Activated CD8-positive, alpha-beta memory T cell treated with anti-CD3 and anti-CD28 coated beads for 1 hour (primary cell): ENCODE measurements at places on chromosomes 4 and X.

GRCh38 chr4:147879676-147880075 is 147.8 kb downstream of the ARHGAP10 start:
- no peak for DNase-seq

DNA sequence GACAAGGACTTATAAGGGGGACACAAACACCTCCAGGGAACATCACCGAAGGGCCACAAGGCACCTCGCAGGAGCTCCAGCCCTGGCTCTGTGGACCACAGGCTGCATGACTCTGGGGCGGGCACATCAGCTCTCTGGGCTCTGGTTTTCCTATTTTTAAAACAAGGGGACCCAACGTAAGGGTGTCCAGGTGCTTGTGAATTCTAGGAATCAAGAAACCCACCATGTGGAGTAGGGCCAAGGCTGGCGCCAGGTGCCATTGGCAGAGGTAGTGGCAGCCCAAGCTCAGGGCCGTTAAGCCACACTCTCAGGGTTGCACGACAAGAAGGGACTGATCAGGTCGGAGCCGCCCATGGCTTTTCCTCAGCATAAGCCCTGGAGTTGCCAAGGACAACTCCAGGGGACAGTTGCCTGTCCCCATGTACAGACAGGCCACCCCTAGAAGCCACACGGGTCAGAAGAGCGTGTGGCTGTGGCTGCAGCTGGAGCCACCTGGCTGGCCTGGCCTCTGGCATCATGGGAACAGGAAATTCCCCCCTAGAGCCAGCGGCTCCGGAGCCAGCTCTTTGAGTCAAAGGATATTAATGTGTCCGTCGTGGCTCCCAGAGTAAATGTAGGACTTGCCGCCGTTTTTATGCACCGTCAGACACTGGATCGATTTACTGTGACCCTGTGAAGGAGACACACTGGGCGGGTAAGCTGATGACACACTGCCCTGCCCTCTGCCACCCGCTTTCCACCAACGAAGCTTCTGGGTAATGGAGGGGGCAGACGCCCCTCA is 32.5 kb downstream of the WDR1 start:
- no peak for DNase-seq

DNA sequence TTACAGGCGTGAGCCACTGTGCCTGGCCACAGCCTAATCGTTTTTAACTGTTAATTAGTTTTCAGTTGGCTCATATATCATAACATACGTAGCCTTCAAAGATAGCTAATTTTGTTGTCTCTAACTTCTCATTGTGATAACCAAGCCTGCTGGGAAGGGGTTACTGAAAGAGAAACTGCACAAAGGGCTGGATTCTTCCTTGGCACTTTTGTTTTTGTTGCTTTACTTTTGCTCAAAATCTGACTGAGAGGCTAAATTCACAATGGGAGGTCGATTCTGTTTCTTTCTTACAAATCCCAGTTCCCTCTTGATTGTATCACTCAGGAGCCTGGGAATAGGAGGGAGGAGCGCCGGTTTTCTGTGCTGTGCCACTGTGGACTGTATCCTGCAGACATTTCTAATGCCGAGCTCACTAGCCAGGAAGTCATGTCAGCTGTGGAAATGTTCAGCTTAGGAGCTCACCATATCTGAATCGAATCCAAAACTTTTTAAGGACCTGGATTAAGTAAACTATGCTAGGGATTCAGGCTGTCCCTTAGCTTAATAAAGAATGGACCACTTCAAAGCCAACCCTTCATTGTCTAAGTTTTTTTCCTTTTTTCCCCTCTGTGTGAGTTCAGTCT is 120.5 kb upstream of the FAT1 start:
- DNase-seq = no peak

DNA sequence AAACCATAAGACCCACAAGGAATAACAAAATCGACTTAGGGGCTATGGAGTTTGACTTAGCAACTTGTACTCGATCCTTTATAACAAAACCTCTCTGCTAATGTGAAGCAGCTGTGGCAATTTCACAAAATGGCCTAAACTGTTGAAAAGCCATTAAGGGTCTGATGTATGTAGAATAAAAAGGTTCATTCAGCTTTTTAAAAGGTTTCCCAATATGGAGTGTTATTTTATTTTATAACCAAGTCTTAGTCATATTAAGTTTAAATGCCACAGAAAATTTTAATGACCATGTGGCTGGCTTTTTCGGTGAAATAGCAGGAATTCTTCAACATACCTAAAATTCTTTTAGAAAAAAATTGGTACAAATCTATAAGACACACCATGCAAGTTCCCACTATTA is 291.8 kb upstream of the HAND2 start:
- DNase-seq = no peak

DNA sequence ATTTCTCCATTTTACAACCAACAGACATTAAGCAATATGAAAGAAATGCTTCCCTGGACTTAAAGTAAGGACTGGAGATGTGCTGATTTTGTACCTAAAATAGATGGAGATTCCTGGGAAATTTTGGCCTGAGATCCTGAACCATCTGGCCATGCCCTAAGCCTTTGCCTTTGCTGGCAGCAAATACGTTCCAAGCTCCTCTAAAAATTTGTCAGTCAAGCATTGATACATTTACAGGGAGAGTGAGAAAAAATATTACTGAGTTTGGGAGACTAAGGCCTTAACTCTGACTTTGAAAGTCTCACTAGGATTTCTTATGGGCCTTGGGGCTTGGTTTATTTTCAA is 63.9 kb downstream of the FHDC1 start:
- no peak for DNase-seq

DNA sequence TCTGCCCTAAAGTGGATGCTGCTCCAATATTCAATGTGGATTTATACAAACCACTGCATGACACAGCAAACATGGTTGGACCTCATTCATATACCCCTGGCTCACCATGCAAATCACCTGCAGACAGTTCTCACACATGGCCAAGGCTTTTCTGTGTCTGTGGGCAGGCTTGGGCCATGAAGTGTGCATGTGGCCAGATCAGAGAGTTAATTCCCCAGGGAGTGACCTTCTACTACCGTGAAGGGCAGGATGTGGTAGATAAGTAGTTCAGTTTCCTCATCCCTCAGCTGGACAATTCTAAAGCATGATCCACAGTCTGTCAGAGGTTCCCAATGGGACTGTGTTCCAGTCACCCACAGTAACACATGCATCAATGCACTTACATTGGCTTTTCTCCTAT is 24.6 kb upstream of the BCLAF3 start:
- no peak for DNase-seq

DNA sequence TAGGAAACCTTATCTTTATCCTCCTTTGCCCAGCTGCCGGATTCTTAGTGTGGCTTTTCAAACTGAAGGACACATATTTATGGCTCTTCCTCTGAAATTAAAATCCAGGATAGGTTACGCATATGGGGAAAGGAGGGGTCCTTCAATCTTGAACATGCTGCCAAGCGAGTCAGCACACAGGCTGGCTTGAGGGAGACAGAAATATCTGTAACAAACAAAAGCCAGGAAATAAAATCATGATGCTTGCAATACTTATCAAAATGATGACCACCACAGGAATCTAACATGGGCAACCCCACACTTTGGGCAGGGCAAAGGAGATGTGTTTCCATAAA is 196.4 kb upstream of the LDB2 start:
- DNase-seq = no peak

DNA sequence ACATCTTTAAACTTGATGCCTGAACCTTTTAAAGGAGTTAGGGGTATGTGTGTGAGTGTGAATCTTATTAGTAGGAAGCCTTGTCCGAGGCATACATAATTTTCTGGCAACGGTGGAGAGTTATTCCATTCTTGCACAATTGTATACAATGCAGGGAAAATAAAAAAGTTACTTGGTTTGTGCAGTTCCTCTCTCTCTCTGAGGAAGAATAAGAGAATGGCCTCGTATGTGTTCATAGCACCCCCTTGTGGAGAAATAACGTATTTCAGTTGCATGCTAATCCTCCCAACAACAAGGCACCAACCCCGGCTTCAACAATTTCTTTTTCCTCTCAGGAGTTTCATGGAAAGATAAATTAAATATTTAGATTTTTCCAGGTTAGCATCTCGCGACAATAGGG is 33.7 kb upstream of the FGF13 start:
- no peak for DNase-seq

DNA sequence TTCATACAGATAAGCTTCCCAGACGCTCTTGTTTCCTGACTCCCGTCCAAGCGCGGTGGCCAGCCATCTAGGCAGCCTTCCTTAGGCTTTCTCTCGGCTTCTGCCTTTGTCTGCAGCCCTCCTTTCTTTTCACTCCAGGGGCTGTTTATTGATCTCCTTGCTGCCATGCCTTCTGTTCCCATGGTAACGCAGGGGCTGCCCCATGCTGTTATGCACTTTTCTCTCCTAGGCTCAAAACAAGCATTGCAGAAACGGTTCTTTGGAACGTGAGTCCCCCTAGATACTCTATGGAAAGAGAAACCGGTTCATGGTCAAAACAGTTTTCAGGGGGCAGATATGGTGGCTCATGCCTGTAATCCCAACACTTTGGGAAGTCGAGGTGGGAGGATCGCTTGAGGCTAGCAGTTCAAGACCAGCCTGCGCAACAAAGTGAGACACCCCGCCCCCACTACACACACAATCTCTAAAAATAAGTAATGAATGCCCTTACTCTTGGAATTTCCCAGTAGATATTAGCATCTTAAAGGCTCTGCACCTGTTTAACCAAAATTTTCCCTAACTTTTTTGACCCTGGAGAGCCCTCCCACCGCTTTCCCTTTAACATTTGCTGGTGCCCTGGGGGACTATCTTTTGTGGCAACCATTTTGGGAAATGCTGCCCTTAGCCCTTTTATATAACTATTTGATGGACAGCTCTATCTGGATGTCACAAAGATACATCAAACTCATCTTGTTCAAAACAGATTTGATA is 53.9 kb upstream of the ZNF157 start:
- DNase-seq = no peak

DNA sequence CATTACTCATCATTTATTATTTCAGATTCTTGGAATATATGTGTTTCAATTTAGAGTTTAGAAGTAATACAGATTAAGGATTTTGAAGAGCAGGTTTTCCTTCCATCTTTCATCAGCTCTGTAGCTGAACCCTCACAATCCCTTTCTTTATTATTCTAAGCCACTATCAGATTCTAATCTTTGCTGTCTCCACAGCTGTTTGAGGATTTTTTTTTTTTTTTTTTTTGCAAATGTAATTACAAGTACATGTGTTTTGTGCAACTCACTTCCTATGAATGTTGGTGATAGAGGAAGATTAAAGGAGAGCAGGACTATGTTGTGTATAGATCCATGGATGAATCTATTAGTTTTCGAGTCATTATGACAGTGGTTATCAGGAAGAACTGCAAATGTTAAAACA is 87.4 kb upstream of the TENM3 start:
- DNase-seq = no peak

DNA sequence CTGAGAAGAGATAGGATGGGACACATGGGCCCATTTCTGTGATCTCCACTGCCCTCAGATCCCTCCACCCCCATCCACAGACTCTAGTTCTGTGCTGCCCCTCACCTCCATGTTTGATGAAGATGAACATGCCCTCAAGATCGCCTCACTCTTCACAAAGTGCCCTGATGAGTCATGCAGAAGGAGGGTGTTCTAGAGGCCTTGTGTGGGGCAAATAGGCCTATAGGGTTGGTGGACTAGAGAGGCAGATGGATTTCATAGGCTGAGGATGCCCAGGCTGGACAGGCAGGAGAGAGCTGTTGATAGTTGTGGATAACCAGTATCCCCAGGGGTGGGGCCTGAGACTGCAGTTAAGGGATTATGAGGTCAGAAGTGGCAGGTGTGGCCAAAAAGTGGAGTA is at the start of gene CXorf65:
TSS of gene CXorf65 (minus strand) at position 314 of the 400 bp plus-strand sequence. CDS start at position 130, 184 bp downstream.
- DNase-seq = no peak

- no peak for DNase-seq
These were observed 80.4 kb downstream of the WFS1 start for GRCh38 chr4:6349896-6350603.

DNA sequence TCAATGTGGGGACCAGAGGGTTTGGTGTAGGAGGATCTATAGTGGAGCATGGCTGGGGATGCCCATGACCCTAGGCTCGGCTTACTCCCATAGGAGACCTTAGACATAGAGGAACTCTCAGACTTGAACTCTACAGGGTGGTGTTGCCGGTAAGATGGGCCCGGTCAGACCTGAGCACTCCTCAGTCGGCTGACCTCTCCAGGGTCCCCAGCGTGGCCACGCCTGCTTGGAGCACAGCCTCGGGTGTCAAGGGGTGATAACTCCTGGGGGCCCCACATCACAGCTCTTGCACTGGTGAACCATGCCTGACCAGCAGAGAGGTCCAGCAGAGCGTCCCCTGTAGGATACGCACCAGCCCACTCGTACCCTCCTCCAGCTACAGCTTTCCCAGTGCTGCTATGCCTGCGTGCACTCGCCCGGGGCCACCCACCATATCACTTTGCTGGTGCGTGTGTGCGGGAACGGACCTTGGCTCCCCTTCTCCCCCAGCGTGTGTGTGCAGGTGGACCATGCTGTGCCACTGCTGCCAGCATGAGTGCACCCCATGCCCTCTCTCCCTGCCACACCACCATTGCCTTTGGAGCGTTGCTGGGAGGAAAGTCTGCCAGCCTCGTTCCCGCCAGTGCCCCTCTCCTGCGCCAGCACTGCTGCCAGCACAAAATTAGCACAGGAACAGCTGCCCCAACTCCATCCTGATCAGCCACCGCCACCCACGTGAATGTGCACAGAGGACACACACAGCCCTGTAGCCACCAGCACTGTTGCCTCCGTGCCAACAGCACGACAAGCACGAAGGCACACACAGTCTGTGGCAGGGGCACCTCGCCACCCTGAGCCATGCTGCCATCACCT is 806.6 kb downstream of the GLUD2 start:
- DNase-seq = no peak

- no peak for DNase-seq
These were observed 71.6 kb upstream of the MAB21L2 start for GRCh38 chr4:150510176-150510865.

DNA sequence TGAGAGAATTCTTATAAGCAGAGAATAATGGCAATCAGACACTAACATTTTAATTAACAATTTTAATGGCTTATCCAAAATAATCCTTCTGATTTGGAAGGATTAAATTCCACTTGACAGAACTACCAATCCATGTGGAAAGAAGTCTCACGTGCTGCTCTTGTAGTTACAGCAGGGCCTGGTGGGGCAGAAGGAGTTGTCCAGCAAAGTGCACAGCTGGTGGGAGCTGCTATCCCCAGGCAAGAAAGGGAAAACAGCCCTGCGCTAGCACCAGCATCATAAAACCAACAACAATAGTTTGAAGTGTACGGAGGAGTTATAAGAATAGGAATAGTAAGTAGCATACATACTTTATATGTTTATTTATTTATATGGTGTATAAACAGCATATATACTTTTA is 127.4 kb upstream of the TRIM2 start:
- DNase-seq = no peak

DNA sequence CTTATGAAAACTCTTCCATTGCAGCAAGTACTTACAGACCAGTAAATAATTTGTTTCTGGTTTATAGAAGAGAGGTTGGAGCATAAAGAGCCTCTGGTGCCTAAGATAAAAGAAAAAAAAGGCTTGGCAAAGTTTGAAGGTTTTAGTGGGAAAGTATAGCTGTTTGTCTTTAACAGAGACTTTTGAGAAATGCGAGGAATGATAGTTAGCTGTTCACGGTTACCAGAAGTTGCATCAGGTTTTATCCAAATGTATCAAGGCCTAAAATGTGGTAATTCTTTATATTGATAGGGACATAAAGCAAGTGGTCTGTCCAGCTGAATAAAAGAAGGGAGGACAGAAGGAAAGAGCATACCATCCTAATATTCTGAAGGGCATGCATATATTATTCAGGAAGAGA is 29.3 kb downstream of the RAP1GDS1 start:
- DNase-seq = no peak

GRCh38 chrX:53732797-53733196 is 46.3 kb upstream of the HUWE1 start:
- DNase-seq = no peak

- DNase-seq = no peak
These were observed 192.7 kb downstream of the RCHY1 start for GRCh38 chr4:75321484-75321883.

GRCh38 chrX:3262901-3263300 is 83.6 kb downstream of the MXRA5 start:
- no peak for DNase-seq
